ENCODE measurements at places on chromosomes 3 and 15. TPM values are rescaled to one million over a fixed set of nuclear protein-coding genes. Genes with fewer than 3 reads are reported as not detected.

DNA sequence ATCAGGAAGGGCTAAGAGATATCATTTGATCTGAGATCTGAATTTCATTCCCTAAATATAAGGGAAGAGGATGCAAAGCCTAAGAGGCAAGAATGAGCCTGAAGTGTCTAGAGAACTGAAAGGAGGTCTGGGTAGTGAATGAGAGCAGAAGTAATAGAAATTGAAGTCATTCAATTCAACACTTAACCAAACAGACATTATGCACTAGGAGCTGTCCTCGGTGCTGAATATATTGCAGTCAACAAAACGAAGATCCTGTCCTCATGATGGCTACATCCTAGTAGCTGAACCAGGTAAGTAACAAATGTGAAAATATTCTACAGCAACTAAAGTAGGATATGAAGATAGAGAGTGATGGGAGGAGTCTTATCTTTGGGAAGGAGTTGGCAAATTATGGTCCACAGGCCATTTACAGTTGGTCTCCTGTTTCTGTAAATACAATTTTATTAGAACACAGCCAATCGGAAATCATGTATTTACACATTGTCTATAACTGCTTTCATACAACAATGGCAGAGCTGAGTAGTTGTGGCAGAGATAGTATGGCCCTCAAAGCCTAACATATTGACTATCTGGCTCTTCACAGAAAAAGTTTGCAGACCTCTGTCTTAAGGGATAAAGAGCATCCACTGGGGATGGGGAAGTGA, 192.9 kb upstream of the CADPS start:
- DNase-seq, result peak; percentile 10

GRCh38 chr15:67917037-67917436, 77.2 kb upstream of the RNU6-1 start:
- no peak for DNase-seq

The TPRG1 gene
- polyA plus RNA-seq, result 0.01 TPM

DNA sequence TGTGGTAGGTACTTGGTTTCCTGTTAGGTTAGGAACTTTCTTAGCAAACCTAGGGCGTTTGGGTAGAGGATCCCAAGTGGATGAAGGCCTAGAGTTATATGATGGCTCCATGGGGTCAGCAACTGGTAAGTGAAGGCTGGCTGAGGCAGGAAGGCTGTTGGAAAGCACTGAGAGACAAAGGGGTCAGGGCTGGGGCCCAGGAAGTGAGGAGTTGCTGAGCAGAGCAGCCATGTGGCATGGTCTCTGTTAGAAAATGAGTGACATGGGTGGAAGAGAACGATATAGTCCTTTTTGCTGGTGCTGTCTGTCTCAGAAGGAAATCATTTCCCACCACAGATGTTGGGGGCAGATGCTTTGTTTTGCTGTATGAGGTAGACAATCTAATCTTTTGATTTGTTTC, 34.5 kb upstream of the MGLL start:
- DNase-seq, result no peak

The DAZL gene
- polyA plus RNA-seq, result not detected

The RAB6B gene
- polyA plus RNA-seq, result 3.0 TPM

The ZBED2 gene
- polyA plus RNA-seq, result not detected

The LIPC gene
- polyA plus RNA-seq, result 0.41 TPM

DNA sequence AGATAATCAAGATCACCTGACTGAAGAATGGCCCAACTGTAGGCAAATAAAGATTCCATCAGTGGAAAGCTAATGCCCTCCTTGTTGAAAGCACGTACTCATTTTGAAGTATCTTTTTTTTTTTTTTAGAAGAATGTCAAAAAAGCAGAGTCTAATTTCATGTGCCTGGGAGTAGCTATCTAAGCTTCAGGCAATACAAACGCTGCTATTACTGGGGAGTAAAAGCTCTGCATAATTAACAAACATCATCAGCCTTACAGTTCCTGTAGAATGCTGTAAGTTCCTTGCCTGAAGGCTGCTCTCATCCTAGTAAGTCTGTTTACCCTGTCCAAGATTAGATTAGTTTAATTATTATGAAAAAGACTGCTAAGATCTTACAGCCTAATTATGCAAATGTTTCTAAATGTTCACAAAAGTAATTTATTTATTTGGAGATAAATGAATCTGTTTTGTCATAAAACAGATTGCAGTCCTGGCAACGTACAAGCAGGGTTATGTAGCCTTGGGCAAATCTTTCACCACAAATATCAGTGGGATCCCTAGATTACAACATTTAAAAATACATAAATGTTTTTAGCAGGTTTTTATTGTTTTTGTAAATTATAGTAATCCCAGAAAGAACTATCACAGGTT, 451.3 kb upstream of the AGTR1 start:
- DNase-seq, result no peak

DNA sequence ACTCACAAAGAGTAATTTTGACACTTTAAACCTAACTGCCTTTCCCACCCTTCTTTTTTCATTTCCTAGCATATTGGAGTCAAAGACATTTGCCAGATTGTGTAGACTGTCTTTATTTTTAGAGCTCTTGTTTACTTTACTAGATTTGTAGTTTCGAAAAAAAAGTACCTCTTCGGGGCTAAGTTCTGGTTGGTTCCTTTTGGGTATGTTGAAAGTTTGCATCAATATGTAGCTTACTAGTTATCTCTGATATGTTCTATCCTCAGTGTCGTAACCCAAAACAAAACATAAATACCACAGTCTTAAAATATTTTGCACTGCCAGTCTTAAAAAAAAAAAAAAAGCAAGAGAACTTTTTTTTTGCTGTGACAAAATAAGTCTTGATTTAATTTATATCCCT, 52.2 kb downstream of the REC114 start:
- no peak for DNase-seq

- DNase-seq, result no peak
These were observed 85.1 kb downstream of the DNAJB8 start for GRCh38 chr3:128381609-128382008.
